Activated effector memory CD4-positive, alpha-beta T cell treated with anti-CD3 and anti-CD28 coated beads, Interleukin-2, amount 50 U/mL, for 16 hours (primary cell): ENCODE measurements at places on chromosomes 5 and 9.

GRCh38 chr5:61625137-61625561 lies 293.1 kb downstream of the ZSWIM6 start:
- DNase-seq, result no peak

GRCh38 chr9:104982543-104982942 lies 54.6 kb upstream of the ABCA1 start:
- no peak for DNase-seq

GRCh38 chr5:120614531-120615180 lies 150.6 kb downstream of the PRR16 start:
- DNase-seq, result no peak

- peak; percentile 71 for DNase-seq
Observed at GRCh38 chr5:98796197-98796972, 22.9 kb downstream of the RGMB start.

- no peak for DNase-seq
Observed at GRCh38 chr5:134714541-134714940, 23.8 kb upstream of the CAMLG start.
